ENCODE measurements at places on chromosomes 3 and 15.

GRCh38 chr3:126419886-126420786, 25.4 kb downstream of the CFAP100 start:
- no peak for ATAC-seq

- peak; percentile 74 for ATAC-seq
Measured at GRCh38 chr15:40594429-40594836, 384 bp downstream of the KNL1 start.

GRCh38 chr15:99224372-99225214, 24.8 kb downstream of the TTC23 start:
- no peak for ATAC-seq

DNA sequence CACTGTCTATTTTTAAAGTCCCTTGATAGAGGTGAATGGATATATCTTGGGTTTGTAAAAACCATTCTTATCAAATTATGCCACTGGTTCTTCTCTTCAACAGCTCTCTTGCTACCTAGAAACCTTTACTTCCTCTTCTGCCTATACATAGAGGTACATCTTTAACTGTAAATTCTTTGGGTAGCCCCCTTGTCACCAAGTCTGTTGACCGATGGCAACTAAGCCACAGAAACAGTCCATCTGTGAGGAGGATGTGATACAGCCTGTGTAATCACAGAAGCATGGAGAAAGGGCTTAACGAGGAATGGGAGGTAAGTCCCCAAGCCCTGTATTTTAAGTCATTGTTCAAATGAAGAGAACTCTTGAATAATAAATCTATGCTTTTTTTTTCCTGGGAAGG, 246.5 kb upstream of the MDFIC2 start:
- no peak for ATAC-seq

DNA sequence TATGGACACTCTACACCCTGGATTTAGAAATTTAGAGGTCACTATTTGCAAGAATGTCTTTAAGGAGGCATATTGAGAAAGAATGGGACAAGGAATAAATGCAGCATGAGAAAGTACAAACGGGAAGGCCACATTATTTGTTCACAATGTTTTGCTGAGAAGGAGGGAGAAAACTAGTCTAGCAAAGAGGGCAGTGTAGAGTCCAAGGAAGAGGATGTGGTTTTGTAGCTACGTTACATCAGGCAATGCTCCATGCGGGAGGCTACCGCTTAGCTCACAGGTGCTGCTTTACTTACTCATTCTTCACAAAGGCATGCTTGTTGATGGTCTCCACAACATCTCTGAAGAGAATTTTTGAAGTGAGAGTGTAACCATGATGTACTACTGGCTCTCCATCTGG, 191.1 kb downstream of the PLCH1 start:
- ATAC-seq: no peak

DNA sequence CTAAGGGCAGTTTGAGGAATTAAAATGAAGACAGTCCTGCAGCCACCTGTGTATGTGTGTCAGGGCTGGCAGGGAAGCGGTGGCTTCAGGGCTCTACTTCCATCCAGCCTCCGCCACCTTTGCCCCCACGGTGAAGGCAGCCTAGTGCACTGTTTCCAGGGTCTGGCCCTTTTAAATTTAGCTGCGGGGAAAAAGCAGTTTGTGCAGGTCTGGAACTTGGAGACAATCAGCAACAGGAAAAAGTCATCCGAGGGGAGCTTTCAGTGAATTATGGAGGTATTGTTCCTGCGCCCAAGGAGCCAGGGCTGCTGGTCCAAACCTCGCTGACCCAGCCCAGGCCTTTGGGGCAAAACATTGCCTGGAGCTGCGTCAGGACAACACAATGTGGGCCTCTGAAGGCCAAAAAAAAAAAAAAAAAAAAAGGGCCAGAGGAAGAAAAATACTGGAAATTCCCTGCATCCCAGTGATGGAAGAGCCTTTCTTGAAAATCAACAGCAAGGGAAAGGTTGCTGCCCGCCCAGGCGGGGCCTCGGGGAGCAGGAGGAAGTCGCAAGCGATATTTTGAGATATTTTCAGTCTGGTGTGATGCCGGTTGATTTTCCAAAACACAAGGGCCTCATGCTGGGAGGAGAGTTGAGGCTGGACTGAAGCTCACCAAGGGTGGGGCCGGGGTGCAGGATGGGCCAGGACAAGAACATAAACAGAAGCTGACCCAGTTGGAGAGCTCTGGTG, 25.5 kb upstream of the FGD5 start:
- no peak for ATAC-seq

GRCh38 chr3:48130321-48130904, 57.8 kb downstream of the CDC25A start:
- peak; percentile 86 for ATAC-seq

GRCh38 chr3:126684218-126684751, 19.8 kb upstream of the CHCHD6 start:
- ATAC-seq: no peak

DNA sequence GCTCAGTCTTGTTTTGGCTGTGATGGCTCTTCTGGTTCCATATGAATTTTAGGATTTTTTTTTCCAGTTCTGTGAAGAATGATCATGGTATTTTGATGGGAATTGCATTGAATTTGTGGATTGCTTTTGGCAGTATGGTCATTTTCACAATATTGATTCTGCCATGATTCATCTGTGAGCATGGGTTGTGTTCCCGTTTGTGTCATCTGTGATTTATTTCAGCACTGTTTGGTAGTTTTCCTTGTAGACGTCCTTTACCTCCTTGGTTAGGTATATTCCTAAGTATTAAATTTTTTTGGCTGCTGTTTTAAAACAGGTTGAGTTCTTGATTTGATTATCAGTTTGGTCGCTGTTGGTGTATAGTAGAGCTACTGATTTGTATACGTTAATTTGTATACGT, 18.5 kb downstream of the TCF12 start:
- ATAC-seq: no peak

DNA sequence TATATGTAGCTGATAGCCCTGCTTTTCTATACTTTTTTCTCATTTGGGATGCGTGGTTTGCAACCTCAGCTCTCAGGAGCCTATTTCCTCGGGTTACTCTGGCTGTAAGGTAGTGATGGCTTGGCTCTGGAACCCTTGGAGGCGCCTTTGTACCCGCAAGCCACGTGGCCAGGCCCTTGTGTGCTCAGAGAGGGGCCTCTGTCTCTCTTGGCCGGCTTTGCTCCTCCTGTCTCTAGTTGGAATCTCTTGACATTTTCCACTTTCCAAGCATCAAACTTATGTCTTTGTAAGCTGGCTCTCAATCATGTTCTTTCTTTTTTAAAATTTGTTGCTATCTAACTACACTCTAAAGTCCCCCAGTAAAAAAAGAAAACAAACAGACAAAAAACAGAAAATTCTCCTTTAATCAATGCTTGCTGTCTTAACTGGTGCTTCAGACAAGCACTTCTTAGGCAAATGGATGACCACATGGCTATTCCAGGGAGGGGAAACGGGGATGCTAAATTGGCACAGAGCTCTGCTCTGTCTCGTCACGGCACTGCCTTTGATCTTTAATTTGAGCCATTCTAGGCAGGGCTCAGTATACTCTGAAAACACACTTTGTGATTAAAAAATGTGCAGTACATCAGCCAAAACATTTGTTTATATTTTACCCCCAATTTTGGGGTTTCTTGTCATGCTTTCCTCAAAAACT, 180.4 kb upstream of the NR2E3 start:
- peak; percentile 31 for ATAC-seq

DNA sequence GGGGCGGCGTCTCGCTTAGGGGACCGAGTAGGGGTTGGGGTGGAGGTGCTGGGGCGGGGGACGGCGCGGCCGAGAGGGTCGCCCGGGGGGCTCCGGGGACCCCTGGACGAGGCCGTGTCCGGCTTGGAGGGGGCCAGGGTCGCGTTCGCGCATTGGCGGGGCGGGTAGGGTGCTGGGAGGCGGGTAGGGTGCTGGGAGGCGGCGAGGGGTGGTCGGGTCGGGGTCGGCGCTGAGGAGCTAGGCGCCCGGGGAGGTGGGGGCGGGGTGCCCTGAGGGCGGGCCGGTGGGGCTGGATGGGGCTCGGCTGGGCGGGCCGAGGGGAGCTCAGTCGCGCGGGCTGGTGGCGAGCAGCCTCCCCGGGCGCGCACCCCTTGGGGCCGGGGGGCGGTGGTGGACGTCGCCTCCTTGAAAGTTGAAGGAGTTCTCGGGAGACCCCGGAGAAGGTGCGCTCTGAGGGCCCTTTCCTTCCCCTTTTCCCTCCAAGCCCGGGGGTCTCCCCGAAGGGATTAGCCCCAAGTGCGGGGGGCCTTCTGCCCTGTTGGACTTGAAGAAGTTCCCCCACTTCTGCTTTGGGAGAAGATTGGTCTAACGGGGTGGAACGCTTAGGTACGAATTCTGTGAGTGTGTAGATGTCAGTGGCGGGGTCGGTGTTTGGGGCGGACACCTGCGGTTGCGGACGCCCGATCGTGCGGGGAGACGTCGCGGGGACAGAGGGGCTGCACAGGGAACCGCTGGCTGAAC, 543 bp downstream of the MEF2A start:
- ATAC-seq: peak; percentile 44

DNA sequence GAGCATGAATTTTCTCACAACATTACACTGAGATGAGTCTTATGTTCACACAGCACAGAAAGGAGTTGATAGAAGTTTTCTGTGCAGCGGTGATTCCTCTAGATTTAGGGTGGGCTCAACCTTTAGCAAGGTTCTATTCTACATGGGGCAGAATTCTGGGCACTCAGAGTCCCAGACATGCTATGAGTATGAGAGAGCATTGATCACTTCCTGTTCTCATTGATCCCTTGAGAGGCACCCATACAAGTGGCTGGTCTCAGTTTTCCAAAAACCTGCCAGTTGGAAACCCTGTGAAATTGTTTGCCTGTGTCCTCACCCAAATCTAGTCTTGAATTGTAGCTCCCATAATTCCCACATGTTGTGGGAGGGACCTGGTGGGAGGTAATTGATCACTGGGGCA, 112.5 kb upstream of the NR2F2 start:
- ATAC-seq: no peak

- ATAC-seq: no peak
Measured at GRCh38 chr3:169148448-169149348, 514.8 kb downstream of the MECOM start.

DNA sequence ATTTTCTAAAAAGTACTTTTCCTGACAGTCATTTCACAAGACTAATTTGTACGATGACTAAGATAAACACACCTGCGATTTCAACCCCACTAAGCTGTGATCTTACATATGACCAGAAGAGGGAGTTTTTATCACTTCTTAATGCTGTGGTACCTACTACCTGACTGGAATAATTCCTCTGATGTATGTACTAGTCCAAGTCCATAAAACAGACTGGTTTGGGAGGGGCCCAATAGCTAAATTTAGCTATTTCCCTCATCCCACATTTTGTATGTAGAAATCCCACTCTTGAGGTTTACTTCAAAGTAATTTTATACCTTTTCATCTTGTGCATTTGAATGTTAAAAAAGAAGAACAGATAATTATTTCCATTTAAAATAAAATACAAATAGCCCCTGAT, 49.7 kb upstream of the SCAANT1 start:
- ATAC-seq: peak; percentile 41

- peak; percentile 96 for ATAC-seq
Measured at GRCh38 chr3:72492240-72492639, 356.0 kb downstream of the SHQ1 start.

GRCh38 chr3:24639061-24639460, 144.4 kb upstream of the THRB start:
- ATAC-seq: no peak
